ENCODE measurements at places on chromosomes 7 and 10.

GRCh38 chr7:134315679-134316538 lies 821 bp downstream of the SLC35B4 start:
- DNase-seq, result no peak

- DNase-seq, result no peak
Observed at GRCh38 chr7:36794689-36795088, 70.4 kb upstream of the AOAH start.

DNA sequence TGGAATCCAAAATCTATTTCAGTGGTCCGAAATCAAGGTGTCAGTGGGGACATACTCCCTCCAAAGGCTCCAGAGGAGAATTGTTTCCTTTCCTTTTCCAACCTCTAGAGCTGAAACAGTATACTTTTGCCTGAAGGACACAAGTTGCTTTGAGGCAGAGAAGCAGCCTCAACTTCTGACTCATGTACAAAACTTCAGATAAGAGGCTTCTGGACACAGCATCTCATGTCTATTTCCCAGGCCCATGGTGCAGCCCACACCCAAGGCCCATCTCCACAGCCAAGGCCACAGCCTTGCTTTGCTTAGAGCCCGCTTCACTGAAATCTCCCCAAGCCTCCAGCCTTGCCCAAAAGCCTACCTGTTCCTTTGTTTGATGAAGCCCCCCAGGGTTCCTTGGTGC lies 68.9 kb downstream of the ZNF467 start:
- DNase-seq, result no peak

DNA sequence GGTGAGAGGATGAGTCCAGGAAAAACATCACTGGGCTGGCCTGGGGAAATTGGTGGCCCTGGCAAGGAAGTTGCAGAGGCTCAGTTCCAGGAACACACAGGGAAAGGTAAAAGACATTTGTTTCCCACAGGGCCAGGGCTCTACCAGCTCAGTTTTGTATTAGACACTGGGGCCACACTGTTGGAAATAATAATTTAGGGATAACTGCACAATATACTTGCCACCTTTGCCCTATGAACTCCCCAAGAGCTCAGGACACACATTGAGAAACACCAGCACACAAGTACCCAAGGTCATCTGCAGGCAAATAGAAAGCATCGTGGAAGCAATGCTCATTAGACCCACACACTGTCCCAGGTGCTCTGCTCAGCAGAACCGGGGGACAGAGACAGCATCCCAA lies 617.6 kb downstream of the PTPRN2 start:
- no peak for DNase-seq

DNA sequence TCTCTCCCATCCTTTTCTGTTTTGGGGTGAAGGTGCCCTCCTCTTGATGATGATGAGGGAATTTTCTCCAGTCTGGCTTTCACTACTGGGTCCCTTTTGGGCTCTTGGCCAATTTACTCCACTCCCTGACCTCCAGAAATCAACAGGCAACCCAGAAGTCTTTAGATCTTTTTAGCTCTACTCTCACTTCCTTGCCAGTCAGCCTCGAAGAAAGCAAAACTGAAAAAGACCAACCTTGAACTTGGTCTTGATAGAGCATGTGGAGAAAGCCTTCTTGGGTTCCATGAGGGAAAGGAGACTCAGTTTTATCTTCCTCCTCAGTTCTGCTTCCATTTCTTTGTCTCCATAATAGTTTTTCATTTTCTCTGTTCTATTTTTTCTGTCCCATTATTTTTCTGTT lies 91.4 kb upstream of the NPVF start:
- no peak for DNase-seq

GRCh38 chr10:105262666-105263065 lies 621.6 kb downstream of the SORCS3 start:
- no peak for DNase-seq

DNA sequence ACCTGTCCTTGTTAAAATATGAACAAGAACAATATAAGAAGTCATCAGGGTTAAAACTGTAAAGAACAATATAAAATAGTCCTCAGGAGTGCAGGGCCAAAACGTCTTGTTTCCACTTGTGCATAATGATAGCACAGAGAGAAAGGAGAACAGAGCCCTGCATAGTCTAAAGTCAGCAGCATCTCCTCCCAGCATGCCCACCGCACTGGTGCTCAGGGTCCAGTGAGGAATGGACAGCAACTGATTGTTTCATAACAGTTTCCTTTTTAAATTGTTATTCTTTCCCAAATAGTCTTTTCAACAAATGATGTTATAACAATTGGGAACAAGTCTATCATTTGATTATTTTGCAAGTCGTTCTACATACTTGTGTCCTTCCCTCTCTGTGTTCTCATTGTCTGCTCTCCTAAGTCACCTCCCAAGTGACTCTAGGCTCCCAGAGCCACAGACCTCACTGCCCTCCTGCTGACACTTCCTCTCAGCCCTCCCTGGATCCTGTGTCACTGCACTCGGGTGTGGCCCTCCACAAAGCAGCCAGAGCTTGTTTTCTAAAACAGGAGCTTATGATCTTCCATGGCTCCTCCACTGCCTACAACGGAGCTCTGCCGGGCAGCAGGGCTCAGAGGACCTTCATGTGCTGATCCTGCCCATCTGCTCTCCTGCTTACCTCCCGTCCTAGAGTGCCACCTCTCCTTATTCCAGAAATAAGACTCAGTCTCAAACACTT lies 27.6 kb downstream of the COBL start:
- no peak for DNase-seq

GRCh38 chr7:16695621-16696237 lies 49.7 kb downstream of the BZW2 start:
- DNase-seq, result peak; percentile 52

GRCh38 chr7:69269806-69270205 lies 328.5 kb upstream of the AUTS2 start:
- no peak for DNase-seq

DNA sequence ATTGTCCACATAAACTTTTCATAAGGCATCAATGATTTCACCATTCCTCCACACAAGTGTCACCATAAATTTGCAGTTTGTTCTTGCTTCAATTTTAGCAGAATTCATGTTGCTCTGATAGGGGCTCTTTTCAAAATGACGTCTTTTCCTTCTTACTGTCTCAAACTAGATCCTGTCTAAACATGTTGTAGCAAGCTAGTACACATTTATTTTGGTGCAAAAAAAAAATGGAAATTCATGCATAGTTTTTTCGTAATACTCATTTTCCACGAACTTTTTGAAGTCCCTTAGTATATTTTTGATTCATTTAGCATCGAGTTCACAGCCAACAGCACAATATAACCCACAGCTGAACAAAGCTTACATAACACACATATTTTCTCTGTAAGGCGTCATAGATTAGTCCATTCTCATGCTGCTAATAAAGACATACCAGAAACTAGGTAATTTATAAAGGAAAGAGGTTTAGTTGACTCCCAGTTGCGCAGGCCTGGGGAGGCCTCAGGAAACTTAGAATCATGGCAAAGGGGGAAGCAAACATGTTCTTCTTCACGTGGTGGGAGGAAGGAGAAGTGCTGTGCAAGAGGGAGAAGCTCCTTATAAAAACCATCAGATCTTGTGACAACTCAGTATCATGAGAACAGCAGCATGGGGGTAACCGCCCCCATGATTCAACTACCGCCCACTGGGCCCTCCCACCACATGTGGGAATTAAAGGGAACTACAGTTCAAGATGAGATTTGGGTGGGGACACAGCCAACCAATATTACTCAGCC lies 301.5 kb downstream of the CCDC3 start:
- DNase-seq, result no peak

DNA sequence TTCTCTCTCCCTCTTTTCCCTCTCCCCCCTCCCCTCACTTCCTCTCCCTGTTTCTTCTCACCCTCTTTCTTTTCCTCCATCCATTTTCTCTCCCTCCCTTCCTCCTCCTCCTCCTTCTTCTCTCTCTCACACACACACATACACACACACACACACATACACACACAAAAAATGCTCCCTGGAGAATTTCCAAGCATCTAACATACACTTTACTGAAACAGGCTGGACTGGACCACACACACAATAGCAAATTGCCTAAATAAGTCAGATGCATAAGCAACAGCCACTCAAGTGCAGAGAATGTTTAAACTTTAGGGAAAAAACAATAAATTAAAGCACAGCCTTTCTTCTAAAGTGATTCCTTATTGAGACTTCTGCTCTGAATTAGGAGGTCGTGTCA lies 267.7 kb downstream of the FGFR2 start:
- DNase-seq, result no peak

- DNase-seq, result no peak
Observed at GRCh38 chr10:3636356-3637181, 148.4 kb downstream of the KLF6 start.

DNA sequence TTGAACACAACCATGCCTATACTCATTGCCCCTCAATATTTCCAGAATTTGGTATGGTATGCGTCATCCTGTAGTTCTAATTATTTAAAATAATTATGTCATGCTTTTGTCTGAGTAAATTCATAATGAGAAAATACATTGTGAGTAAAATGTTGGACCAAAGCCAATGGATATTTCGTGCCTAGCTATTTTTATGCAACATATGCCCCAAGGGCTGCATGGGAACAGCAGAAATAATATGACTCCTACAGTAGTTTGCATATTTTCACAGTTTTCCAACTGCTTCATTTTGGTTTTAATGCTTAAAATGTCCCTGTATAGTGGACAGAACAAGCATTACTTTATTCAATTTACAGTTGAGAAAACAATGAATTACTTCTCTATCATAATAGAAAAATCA lies 1115.6 kb upstream of the GHITM start:
- no peak for DNase-seq

All from non-pigmented ciliary epithelial cell (primary cell).